ENCODE measurements at places on chromosomes 12 and 14.

DNA sequence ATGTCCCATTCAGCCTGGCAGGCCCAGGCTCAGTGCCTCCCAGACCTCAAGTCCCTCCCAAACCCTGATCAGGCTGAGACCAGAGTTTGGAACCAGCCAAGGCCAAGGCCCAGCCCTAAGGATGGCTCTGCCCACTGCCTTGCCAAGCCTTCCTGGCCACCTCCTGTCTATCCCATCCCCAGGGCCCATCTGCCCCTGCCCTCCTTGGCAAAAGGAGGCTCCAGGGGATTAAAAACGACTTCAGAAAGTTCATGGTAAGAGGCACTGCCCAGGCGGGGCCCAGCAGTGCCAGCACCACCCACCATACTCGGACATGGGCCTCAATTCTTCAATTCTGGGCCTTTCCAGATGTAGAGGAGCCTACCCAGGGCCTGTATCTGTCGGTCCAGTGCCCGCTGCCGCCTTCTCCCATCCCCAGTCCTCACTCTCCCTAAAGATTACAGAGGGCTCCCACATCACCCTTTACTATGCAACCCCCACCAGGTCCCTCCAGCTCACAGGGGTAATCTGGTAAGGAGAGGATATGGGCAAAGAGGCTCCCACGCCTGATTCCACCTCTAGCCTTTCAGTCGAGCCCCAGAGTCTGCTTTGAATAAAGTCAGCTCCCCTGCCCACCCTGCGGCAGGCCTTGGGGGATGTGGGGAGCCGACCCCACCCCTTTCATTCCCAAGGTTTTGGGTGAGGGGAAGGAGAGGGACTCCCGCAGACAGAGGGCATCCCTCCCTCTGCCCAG lies 932 bp downstream of the ADCY6 start:
- DNase-seq, result no peak

DNA sequence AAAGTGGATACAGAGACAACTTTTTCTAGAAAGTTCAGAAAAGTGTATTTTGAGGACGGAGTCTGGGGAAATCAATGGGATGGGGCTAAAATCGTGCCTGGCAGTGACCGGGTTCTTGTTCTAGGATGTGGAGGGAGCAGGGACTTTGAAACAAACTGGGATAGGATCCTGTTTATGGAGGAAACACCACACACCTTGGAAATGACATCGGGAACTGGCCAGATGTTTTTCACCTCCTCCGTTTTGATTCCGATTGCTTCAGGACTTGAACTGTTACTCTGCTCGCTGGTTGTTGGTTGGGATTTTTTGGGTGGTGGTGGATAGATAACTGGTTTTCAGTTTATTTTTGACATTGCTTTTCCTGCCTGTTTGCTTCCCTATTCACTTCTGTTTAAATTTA lies 506 bp downstream of the EMP1 start:
- DNase-seq, result no peak

GRCh38 chr14:100103250-100104005 lies 38.2 kb downstream of the EVL start:
- DNase-seq, result no peak

DNA sequence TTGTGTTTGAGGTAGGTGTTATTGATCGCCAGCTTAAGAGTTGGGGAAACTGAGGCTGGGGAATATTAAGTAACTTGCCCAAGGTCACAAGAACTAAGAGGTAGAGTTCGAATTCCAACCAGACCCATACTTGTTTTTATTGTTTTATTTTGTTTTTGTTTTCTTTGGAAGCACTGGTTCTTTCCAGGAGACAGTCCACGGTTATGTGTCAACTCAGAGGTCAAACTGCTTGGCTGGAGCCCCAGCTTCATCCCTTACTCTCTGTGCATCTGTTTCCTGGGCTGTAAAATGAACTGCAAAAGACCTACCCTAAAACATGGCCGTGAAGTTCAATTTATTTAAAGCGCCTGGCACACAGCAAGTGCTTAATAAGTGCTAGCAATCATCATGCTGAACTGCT lies 74.4 kb upstream of the MAP1LC3B2 start:
- no peak for DNase-seq

DNA sequence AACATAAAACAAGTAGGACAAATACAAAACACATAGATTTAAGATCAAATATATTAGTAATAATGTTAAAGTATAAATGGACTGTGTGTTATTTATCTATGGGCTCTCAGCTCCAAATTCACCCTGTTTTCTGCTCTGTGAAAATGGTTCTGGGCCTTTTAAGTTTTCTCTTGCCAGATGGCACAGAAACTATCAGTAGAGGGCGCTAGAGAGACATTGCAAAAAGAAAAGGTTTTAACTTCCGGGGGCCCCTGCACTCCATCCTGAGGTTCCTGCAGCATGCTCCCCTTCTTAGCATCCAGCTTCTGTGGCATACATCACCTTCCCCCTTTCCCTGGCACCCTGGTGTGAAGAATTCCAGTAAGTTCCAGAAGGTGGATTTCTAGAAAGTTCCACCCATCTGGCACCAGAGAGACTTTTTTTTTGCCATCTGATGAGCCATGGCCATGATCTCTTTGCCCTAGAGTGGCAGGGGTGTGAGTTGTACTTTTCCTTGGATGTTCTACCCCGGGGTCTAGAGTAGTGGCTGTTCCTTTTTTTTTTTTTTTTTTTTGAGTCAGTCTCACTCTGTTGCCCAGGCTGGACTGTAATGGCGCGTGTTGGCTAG lies 29.3 kb downstream of the ZCRB1 start:
- DNase-seq, result no peak

DNA sequence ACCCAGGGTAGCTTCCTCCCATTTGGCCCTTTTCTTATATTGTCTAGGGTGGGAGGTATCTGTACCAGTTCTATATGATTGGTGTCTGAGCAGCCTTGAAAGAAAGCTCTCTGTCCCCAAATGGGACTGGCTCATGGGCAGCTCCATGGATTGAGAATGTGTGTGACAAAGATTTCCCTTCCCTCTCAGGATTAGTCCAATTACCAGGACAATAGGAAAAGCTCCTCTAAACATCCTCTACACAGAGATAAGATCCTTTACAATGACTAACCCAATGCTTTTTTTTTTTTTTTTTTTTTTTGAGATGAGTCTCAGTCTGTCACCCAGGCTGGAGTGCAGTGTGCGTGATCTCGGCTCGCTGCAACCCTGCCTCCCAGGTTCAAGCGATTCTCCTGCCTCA lies 112.1 kb downstream of the SLC35F4 start:
- DNase-seq, result no peak
